Cerebellar nuclear complex (tissue), 1 donor: ENCODE measurements at places on chromosomes 13 and 19.

DNA sequence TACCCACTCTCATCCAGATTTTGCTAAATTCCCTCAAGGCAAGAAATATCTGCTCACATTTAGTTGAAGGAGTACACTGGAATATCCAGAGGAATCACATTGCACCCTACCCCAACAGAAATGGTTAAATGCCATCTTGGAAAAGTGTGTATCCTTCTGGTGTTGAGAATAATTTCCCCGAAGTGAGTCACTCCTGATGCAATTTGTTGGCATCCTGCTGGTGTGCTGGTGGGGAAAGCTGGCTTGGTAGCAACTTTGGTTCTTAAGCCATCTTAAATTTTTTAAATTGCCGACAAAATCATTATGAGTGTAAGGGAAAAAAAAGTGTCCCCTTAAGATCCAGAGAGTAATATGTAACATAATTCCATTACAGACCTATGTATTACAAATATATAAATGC lies 337.3 kb upstream of the DACH1 start:
- no peak for DNase-seq

- no peak for DNase-seq
Observed at GRCh38 chr19:47618771-47619170, 9.8 kb downstream of the BICRA start.

DNA sequence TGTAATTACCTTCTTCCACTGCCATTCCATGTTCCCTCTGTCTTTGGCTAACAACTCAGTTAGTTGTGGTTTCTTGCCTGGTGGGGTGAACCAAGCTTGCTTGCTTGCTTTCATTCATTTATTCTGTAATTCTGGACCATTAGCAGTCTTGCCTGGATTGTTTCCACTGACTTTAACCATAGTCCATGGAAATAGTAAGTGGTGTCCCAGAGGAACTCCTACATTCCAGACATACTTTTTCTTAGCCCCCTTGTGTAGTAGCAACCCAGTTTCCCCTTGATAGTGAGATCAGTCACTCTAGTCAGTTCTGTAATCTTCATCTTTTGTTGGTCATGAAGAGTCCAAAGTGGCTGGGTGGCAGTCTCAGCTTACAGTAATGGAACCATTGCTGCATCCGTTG lies 23.2 kb downstream of the PDS5B start:
- no peak for DNase-seq

DNA sequence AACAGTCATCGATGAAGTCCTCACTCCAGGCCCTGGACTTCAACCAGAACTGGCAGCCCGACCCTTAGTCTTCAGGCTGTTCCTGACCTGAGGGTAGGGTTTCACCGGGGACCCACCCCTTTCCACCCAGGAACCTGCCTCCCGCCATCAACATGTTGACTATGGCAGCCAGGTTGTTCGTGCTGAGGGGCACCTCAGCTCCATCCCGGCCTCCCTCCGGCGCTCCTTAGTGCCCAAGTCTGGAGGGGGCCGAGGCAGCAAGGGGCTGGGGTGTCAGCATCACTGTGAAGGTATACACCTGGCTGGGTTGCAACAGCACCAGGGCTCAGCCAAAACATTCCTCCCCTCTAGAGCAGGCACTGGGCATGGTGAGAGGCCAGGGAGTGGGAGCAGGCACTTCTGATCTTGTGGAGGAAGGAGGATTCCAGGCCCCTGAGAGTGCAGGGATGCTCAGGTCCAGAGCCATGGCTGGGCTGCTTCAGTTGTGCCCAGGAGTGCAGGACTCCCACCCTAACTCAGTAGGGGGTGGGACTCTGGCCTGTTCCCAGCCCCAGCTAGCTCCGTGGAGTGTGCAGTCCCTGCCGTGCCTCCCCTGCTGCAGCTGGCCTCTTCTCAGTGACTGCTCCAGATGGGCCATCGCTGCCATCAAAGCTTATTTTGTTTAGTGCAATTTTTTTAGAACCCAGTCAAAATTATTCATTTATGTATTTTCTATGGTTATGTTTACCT lies 1445.9 kb downstream of the PCDH9 start:
- DNase-seq: no peak
